Lung (tissue), 17 donors: ENCODE measurements at places on chromosomes 7 and 10. TPM values are rescaled to one million over a fixed set of nuclear protein-coding genes. Genes with fewer than 3 reads are reported as not detected.

GRCh38 chr10:112314822-112315474, 31.7 kb downstream of the TECTB start:
- DNase-seq = peak; percentile 72

- no peak for DNase-seq
Observed at GRCh38 chr7:74625446-74625845, 32.1 kb upstream of the GTF2I start.

DNA sequence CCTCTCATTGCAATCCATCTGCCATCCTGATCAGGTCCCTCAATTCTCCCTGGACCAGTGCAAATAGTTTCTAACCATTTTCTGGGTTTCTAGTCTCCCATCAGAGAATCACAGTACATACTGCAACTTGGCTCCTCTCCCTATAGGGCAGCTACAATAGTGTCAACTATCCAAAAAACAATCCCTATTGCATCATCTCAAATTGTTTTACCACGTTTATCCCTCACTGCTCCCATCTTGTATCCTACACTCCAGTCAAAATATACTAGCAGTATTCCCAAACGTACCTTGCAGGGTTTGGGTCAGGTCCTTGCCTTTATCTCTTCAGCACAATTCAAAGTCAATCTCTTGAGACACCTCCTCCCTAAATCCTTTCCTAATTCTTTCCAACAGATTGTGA, 23.6 kb downstream of the ASB15 start:
- no peak for DNase-seq

GRCh38 chr7:50416527-50417182, 33.5 kb downstream of the FIGNL1 start:
- no peak for DNase-seq

- DNase-seq = no peak
Observed at GRCh38 chr10:123417414-123417813, 248.7 kb upstream of the GPR26 start.

- peak; percentile 35 for DNase-seq
Observed at GRCh38 chr7:109898-110556, 82.3 kb upstream of the FAM20C start.

DNA sequence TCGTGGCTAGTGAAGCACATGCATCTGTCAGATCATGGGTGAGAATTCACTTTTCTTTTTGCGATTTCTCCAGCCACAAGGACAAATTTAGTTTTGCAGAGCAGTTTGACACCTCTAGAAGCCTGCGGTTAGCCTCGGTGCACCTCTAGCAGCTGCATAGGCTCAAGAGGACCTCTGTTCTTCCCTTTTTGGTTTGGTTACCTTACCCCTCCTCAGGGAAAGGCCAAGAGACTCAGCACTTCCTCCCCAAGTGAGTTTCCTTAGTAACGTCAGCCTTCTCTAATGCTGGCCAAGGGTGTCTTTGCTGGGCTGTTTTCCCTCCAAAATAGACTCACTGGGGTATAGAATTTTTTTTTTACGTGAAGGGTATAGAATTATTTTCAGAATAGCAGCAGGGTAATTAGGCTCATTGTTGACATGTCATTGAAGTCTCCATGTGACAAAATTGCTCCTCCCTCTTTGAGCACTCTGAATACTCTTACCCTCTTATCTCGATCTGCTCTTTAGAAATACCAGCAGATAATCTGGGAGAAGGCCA, 97.8 kb downstream of the AUTS2 start:
- DNase-seq = no peak

DNA sequence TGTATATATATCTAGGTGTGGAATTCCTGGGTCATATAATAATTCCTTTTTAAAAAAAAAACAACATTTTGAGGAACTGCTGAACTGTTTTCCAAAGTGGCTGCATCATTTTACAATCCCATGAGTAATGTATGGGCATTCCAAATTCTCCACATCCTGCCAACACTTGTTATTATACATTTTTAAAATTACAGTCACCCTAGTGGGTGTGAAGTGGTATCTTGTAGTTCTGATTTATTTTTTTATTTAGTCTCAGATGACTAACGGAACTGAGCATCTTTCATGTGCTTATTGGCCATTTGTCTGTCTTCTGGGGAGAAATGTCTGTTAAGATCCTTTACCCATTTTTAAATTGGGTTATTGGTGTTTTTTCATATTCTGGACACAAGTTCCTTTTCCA, 12.0 kb upstream of the KLHL7 start:
- no peak for DNase-seq

DNA sequence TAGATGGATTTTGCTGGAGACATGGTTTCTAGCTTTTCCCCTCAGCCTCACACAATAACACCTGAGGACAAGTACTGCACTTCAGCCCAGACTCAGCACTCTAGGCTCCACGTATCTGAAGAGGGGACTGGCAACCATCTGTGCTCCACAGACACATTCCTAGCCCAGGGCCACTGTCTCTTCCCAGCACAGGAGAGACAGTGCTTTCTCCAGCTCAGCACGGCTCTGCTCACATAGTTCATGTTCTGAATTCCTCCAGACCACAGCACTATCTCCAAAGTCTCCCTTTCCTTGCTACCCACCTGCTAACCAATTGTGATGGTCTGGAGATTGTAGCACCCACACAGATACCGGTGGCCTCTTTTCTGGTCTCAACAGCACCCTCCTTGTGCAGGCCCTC, 114.5 kb downstream of the HTR7 start:
- no peak for DNase-seq

Gene CDHR1
- 0.46 TPM for total RNA-seq

Gene PAPOLB
- 0.25 TPM for total RNA-seq

DNA sequence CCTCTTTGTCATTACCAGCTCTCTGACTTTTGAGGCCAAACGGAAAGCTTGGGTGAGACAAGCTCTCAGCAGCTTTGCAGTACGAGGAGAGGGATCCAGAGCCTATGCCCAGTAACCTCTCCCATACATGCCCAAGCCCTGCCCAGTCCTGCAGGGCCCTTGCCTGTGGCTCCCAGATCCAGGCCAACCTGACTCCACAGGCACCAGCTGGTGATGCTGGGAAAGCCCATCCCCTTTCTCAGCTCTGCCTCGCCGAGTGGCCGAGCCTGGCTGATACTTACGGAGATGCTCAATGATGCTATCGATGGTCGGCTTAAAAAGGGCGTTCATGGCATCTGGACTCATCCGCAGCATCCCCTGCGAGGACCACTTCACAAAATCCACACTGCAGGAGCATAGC, 55.4 kb downstream of the PNLIPRP2 start:
- no peak for DNase-seq

Gene CPED1
- 12.6 TPM for total RNA-seq

Gene OR2A1
- not detected for total RNA-seq

Gene TLX1
- not detected for total RNA-seq

Gene LRRD1
- 0.63 TPM for total RNA-seq

DNA sequence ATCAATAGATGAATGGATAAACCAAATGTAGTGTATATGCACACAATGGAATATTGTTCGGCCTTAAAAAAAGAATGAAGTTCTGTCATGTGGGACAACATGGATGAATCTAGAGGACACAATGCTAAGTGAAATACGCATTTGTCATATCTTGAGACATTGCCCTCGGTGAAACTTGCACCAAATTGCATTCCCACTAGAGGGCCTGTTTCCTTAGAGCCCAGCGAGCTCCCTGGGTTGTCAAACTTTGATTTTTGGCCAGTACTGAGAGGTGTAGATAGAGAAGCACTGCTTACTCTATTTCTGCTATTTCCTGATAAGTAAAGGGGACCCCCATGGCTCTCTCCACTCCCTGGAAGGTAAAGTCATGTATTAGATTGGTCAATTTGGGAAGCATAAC, 157.1 kb downstream of the GPAM start:
- no peak for DNase-seq

DNA sequence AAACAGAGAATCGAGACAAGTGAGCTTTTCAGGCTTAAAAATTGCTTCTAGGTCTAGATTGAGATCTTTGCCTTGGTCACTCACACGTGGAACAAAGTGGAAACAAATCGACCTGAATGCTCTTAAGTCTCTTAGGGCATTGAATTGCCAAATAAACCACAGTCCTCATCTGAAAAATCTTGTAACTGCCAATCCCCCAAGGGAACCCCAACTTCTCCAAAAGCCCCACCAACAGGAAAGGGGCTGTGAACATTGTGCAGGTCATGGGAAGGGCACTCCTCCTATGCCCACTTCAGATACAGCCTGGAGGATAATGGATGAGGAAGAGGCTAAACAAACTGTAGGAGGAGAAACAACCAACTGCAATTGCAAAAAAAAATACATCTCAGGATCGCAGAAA, 91.3 kb downstream of the DGKI start:
- DNase-seq = no peak

- DNase-seq = no peak
Observed at GRCh38 chr7:130417213-130417612, 23.6 kb downstream of the CEP41 start.

Gene OR2A7
- 19.5 TPM for total RNA-seq

Gene EPO
- total RNA-seq = not detected

Gene PRPS1L1
- not detected for total RNA-seq

DNA sequence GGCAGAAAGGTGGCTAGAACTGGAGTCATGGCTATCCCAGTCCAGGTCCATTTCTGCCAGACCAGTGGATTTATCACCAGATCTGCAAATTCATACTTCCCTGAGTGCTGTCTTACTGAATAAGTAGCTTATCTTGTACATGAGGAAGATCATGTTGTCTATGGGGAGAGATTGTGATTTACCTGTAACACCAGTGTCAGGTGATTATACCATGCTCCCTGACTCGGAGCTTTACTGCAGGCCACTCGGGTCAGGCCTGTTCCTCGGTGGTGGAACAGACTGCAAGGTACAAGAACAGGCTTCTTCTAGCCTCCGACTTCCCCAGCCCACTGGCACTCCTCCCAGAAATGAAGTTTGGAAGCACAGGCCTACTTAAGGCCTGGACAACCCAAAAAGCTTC, 42.6 kb upstream of the DLG5 start:
- peak; percentile 49 for DNase-seq

Gene ZNF239
- total RNA-seq = 4.2 TPM

Gene UTF1
- total RNA-seq = not detected

DNA sequence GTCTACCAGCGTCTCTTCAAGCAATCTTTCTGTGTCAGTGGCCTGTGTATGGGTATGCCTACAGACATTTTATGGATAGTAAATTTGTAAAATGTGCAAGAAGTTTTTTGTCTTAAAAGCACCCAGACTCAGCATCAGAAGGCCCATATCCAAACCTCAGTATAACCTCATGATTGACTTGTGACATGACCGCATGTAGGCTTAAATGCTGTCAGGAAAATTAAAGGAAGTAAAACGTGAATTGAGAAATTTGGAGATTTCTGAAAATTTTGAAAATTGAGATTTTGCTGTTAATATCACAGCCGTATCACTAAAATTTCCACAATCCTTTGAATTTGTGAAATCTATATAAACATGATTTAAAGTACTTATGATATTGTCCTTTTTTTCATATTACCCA, 410.2 kb downstream of the AUTS2 start:
- DNase-seq = no peak

- peak; percentile 50 for DNase-seq
Observed at GRCh38 chr10:112532956-112533355, 85.9 kb downstream of the VTI1A start.

- DNase-seq = no peak
Observed at GRCh38 chr10:104689547-104689946, 48.5 kb downstream of the SORCS3 start.

- DNase-seq = no peak
Observed at GRCh38 chr7:88539518-88539917, 220.0 kb upstream of the ZNF804B start.

- DNase-seq = no peak
Observed at GRCh38 chr10:85946713-85947326, 419.8 kb downstream of the GRID1 start.

Gene ZNF487
- total RNA-seq = 25.4 TPM

GRCh38 chr10:73863039-73863817, 11.1 kb downstream of the CAMK2G start:
- no peak for DNase-seq

GRCh38 chr10:59577984-59578383, 131.7 kb downstream of the SLC16A9 start:
- DNase-seq = no peak

GRCh38 chr7:2805213-2805944, 38.7 kb downstream of the GNA12 start:
- DNase-seq = peak; percentile 67
